ENCODE measurements at places on chromosomes 12 and 14.

DNA sequence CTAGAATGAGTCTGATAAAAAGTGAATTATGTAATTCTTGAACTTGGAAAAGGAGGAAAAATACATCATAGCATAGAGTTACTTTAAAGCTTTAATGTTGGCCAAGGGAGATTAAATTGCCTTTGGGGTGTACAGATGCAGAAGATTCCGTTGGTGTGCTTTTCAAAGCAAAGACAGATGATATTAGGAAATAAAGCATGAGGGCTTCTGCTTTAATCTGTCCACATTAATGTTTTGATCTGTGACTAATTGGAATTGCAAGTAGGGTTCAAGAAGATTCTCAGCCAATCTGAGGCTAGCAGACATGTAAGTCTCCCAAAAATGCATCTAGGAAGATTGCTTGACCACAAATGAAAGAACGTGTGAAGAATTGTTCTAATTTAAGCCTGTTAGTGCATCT is 35.2 kb downstream of the LGR5 start:
- no peak for DNase-seq

- DNase-seq: no peak
Observed at GRCh38 chr14:63212209-63212608, 8.0 kb downstream of the RHOJ start.

DNA sequence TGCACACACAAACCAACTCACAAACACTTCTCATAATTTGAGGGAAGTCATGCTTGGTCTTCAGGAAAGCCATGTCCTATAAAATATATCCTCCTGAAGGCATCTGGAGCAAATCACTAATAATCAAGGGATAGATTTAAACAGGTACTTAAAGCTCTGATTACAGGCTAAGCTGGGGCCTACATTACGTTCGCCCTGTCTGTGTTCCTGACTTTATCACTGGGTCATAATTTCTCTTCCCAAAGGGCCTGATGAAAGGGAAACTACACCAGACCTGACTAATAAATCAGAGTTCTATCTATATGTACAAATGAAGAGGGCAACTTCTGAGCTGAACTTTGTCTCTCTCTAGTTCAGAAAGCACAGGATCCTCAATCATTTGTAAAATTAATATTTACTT is 43.9 kb upstream of the RASSF8 start:
- DNase-seq: no peak

GRCh38 chr12:115866909-115867525 is 410.5 kb downstream of the MED13L start:
- no peak for DNase-seq

DNA sequence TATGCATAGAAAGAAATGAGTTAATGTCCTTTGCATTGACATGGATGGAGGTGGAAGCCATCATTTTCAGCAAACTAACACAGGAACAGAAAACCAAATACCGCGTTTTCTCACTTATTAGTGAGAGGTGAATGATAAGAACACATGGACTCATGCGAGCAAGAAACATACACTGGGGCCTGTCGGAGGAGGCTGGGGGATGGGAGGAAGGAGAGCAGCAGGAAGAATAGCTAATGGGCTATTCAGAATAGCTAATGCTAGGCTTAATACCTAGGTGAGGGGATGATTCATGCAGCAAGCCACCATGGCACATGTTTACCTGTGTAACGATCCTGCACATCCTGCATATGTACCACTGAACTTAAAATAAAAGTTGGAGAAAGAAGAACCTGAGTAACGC is 29.1 kb upstream of the SYT1 start:
- no peak for DNase-seq

GRCh38 chr12:67268335-67268895 is 743 bp upstream of the CAND1 start:
- DNase-seq: peak; percentile 92

DNA sequence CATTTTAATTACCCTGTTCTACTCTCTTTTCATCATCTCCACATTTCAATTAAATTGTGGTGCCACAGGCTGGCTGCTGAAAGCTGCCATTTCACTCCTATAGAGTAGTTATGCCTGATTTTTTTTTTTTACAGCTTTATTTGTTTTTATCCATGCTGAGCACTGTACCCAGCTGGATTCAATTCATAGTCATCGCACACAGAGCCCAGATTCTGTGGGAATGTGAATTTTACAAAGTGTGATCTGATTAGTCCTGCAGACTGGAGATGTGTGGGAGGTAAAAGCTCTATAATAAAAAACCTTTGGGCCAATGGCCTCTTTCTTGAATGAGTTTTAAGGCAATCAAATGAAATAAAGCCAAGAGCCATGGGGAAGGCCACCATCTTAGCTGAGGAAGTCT is 190.2 kb downstream of the ANO4 start:
- no peak for DNase-seq

DNA sequence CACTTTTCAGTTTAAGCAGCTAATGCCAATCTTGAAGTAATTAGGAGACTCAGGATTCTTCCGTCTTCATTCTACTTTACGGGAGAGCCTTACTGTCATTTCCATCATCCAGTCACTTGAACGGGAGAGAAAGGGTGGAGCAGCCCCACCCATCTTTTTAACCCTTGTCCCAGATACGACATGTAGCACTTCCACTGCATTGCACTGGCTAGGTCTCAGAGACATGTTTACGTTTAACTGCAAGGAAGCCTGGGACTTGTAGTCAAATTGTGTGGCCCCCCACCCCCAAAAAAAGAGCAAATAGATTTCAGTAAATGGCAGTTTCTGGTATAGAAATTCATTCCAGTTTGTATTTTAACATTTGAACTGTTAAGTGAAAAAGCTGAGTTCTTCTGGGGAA is 46.1 kb upstream of the SYT1 start:
- DNase-seq: no peak

GRCh38 chr14:29220072-29220471 is 453.5 kb downstream of the FOXG1 start:
- no peak for DNase-seq

DNA sequence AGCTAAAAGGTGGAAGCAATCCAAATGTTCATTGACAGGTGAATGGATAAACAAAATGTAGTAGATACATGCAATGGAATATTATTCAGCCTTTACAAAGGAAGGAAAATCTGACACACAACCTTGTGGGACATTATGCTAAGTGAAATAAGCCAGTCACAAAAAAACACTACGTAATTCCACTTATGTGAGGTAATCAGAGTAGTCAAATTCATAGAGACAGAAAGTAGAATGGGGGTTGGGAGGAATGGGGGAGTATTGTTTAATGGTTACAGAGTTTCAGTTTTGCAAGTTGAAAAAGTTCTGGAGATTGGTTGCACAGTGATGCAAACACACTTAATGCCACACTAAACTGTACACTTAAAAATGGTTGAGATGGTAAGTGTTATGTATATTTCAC is 62.8 kb downstream of the LIN52 start:
- DNase-seq: no peak

DNA sequence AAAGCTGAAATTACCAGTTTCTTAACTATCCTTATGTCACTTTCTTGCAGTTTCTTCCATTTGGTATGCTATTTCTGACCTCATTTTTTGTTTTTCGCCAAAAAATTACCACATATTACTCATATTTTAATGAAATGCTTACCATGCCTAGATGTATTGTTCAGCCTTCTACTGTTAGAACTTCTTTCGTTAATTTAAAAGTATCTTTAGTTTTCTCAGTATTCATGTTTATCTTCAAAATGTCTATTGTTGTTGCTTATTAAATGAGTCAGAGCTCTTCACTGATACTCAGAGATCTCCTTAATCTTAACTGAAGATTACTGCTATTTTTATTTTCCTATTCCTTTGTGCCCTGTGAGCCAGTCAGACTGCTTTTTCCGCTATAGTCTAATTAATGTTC is 20.5 kb downstream of the RAP1B start:
- no peak for DNase-seq

DNA sequence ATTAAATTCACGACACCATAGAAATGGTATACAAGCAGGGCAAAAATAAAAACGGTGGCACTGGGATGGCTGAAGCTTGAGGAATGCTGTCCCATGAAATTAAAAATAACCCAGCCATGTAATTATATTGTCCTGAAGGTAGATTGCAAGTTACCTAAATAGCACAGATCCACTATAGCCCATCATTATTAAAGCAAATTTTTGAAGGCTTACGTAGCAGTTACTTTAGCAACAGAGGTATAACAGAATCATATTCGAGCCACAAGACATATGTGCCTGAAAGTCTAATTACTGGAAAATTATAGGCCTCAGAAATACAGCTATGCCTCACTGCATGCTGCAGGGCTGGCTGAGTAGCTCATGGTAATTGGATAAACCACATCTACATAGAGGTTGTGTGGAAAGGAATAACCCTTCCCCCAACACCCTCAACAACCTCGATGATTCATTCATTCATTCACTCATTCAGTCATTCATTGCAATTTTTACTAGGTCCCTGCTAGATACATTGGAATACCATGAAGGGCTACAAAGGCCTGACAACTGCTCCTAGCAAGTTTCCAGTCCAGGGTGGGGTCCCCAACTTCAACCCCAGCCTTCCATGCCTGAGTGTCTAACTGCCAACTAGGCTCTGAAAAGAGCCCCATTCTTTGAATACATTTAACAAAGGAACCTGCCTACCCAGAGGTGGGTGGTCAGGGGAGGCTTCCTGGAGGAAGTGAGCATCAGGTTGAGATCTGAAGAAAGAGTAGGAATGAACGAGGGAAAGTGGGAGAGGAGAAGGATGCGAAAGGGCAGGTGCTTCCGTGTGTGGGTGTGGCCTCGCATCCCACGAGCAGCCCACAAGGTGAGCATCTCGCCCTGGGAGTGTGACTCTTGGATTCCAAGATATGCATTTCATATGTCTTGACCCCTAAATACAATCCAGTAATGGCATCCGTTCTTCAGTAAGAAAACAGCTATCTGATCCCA is 18.0 kb upstream of the CMKLR1 start:
- DNase-seq: no peak

GRCh38 chr12:99154216-99154982 is 493.2 kb upstream of the GARIN6 start:
- no peak for DNase-seq

GRCh38 chr12:108825201-108825950 is 32.0 kb downstream of the SSH1 start:
- no peak for DNase-seq

DNA sequence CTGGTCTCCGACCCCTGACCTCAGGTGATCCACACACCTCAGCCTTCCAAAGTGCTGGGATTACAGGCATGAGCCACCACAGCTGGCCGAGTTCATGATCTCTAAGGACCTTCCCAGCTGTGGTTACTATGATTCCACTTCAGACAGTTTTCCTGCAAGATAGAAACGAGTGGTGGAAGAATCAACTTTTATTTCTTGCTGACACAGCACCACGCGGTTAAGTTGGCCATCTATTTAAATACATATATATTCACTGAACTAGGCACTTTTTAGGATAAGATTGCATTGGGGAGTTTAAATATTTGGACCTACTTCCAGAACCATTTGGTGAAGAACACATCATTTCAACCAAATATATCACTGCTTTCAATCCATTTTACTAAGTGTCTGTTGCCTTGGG is 213.4 kb downstream of the TBX5 start:
- no peak for DNase-seq

- no peak for DNase-seq
Observed at GRCh38 chr12:76069339-76069738, 15.1 kb downstream of the NAP1L1 start.

DNA sequence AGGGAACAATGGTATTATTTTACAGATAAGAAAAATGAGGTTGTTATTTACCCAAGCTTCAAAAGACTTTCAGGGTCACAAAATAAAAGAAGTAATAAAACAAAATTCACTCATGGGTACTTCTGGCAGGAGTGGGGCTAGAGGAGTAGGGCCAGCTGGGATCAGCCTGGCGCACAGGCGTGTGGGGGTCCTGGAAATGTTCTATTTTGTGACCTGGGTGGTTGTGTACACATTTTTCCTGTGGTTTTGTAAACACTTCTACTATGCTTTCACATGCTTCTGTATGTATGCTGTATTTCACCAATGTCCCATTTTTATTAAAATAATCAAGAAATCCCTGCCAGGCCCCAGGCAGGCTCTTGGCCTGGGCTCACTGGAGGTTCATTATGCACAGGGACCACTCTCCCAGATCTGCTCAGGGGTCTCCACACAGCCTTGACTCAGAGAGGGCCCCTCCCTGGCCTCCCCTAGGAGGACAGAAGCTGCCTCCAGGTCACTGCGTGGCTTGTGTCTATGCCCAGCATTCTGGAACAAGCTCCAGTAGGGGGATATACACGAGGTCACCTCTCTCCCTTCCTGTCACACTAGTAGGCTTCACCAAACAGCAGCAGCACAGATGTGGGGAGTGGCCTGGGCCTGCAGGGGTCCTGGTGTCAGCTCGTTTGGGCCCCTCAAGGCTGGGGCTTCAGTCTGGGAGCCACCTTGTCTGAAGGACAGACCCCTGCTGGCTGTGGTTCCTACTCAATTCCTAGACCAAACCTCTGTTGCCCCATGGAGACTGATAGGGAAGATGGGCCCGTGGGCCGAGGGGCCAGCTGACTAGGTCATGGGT is 37.8 kb downstream of the ANAPC7 start:
- DNase-seq: no peak

GRCh38 chr12:108040947-108041346 is 88.1 kb upstream of the WSCD2 start:
- DNase-seq: no peak

GRCh38 chr14:89418452-89418851 is 1.4 kb upstream of the FOXN3 start:
- DNase-seq: no peak

DNA sequence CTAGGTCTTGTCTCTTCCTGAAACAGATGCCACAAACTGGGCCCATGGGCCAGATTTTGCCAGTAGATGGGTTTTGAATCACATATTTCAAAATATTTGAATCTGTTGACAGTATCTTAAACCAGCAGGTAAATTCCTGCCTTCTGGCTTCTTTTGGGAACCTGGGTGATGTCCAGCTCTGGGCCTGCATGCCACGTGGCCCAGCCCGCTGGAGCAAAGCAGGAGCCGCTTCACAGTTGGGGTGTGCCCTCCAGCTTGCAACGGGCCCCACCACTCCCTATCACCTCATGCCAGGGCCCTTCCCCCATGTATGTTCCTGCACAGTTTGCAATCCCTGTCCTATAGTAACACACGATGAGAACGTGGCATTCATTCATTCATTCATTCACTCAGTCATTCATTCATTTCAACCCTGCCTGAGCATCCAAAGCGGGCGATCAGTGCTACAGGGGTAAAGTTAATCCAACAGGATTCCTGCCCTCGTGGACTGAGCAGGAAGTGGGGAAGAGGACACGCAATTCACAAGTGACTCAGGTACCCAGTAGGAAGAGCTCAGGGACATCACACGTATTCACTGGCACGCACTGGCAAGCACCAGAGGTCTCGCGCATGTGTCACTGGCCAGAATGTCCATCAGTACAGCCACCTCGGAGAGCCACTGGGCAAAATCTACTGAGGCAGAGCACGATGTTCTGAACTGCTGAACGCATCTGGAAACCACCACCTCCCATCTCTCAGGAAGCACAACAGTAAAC is 27.8 kb downstream of the SCARB1 start:
- no peak for DNase-seq

- no peak for DNase-seq
Observed at GRCh38 chr12:1282670-1283315, 291.8 kb downstream of the ERC1 start.

DNA sequence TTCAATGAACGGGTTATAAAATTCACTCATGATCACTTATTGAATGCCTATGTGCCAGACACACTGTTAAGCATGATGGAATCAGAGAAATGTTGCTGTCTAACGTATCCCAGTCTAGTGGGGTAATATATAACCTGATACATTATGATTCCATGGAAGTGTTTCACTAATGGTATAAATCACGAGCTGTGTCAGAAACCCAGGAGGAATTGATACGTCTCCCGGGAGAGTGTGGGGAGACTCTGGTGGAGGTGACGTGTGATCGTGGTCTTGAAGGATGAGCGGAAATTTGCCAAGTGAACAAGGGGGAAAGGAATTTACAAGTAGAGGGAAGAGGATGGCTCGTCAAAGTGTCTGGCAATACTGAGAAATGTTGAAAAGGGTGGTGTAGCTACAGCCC is 26.5 kb downstream of the MANSC1 start:
- DNase-seq: no peak
